Esophagus squamous epithelium (tissue), 5 donors: ENCODE measurements at places on chromosomes 4 and X. TPM values are rescaled to one million over a fixed set of nuclear protein-coding genes. Genes with fewer than 3 reads are reported as not detected.

ZNF141 gene
- total RNA-seq: 5.9 TPM

- no peak for DNase-seq
These were observed 246.0 kb upstream of the ARSJ start for GRCh38 chr4:114225436-114225835.

FAM9C gene
- not detected for total RNA-seq

KLHL13 gene
- 8.2 TPM for total RNA-seq

- no peak for DNase-seq
These were observed 358.8 kb downstream of the MID1IP1 start for GRCh38 chrX:39159921-39160507.

DNA sequence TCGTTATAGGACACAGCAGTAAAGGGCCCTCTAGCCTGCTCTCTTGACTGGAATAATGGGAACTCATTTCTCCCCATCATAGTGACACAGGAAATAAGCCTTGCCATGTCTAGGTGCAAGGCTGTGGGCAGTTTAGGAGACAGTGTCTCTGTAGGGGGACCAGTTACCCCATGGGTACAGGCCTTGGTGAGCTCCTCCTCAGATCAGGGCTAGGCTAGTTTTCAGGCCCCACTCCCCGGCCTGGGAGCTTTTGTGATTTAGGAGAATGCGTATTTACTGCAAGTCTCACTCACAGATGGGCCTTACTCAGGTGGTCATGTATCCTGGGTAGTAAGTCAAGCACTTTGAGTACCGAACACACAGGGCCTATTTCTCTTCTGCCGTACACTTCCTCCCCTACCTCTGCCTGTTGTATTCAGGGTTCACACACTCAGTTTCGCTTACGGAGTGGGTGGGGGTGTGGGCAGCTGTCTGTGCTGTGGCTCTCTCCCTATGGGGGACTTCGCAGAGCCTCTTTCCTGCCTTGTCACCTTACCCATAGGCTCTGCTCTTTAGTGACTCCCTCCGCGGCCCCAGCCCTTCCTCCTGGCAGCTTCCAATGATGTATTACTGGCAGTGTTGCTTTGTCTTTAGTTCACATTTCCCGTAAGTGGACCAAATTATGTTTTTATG, 34.2 kb downstream of the FAM193A start:
- no peak for DNase-seq

MAGEA2 gene
- total RNA-seq: not detected

LRRC66 gene
- 0.19 TPM for total RNA-seq

ARMCX2 gene
- 2.7 TPM for total RNA-seq

FGB gene
- not detected for total RNA-seq

ALB gene
- not detected for total RNA-seq

DNA sequence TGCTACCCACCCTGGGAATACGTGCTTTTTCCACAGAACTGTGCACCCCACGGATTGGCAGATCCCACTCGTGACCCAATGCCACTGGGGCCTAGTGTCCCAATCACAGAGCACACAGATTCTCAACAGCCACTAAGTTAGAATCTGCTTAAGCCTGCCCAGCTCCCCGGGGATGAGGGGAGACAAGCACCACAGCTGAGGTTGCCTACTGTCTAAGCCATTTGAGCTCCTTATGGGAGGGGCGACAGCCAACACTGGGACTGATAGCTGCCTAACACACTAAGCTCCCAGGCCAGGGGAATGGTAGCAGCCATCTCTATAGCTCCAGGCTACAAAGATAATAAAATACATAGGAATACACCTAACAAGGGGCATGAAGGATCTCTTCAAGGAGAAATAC, 93.5 kb upstream of the GUCY1A1 start:
- no peak for DNase-seq

DNA sequence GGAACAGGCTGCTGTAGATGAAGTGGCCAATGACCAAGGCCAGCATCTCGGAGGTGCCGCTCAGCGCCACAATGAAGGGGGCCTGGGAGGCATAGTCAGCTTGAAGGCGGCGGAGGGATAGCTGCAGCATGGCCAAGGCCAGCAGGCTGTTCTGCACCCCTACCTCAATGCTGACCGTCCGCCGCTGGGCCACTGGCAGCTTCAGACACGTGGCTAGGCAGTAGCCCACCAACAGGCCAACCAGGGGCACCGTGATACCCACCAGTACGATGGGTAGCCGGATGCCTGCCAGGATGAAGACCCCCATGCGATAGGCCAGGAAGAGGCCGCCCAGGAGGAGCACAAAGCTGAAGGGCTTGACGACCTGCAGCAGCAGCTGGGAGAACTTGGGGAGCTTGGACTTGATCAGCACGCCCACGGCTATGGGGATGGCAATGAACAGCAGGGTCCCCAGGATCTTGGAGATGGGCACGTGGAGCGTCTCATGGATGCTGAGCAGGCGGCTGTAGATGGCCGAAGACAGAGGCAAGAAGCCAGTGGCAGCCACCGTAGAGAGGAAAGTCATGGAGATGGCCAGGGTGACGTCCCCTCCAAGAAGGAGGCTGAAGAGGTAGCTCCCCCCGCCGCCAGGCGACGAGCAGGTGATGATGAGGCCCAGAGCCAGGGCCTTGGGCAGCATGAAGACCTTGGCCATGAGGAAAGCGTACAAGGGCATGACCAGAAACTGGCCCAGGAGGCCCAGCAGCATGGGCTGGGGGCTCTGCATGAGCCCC, 1.3 kb upstream of the UBL4A start:
- DNase-seq: no peak

DNA sequence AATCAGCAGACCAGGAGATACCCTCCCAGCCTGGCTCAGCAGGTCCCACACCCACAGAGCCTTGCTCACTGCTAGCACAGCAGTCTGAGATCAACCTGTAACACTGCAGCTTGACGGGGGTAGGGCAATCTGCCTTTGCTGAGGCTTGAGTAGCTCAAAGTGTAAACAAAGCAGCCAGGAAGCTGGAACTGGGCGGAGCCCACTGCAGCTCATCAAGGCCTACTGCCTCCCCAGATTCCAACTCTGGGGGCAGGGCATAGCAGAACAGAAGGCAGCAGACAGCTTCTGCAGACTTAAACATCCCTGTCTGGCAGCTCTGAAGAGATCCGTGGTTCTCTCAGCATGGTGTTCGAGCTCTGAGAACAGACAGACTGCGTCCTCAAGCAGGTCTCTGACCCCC, 15.1 kb upstream of the GABRA2 start:
- no peak for DNase-seq

DNA sequence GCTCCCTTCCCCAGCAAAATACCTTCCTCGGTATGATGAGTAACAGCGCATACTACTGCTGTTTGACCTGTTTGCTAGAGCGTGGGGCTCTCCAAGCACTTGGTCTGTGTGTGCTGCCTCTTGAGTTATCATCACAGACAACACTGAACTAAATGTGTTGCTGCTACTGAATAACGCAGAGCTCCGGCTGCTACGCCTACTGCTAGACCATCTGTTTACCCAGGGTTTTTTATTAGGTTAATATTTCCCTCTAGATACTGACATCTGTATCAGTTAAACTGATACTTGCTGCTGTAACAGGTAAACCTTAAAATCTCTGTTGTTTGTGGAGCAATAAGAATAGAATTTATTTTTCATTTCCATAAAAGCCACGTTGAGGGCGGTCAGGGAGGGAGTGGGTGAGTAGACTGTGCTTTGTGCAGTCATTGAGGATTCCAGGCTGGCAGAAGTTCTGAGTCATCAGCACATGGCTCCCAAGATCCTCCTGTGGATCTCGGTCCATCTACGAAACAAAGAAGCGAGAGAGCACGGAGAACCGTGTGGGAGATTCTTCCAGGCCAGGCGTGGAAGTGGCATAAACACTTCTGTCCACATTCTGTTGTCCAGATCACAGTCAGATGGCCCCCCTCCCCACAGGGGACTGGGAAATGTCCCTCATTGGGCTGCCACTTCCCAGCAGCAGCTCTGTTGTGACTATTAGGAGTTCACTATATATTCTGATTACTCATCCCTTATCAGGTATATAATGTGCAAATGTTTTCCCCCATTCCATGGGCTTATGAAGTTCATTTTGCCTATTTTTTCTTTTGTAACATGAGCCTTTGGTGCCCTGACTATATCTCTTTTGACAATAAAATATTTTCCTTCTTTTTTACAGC, 14.1 kb downstream of the GRK4 start:
- no peak for DNase-seq

DNA sequence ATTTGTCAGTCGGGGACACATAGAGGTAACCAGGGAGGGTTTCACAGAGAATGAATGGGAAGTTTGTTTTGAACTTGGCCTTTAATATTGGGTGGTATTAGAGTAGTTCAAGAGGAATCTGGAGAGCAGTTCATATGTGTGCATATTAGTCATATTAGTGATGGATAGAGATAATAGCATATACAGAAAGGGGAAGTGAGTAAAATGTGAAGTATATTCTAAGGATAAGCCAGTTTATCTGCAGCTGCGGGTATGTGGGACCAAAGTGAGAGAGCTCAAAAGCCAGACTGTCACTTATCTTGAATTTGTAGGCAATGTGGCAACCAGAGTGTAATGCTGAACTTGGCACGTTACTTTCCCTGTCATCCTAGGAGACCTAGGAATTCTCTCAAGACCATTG, 169.9 kb downstream of the AFF2 start:
- no peak for DNase-seq
